Activated CD4-positive, alpha-beta memory T cell treated with anti-CD3 and anti-CD28 coated beads, Interleukin-2, amount 10 ng/mL, durations not matched to agents 7 days and 5 days (primary cell): ENCODE measurements at places on chromosomes 3 and 15. TPM values are rescaled to one million over a fixed set of nuclear protein-coding genes. Genes with fewer than 3 reads are reported as not detected.

DNA sequence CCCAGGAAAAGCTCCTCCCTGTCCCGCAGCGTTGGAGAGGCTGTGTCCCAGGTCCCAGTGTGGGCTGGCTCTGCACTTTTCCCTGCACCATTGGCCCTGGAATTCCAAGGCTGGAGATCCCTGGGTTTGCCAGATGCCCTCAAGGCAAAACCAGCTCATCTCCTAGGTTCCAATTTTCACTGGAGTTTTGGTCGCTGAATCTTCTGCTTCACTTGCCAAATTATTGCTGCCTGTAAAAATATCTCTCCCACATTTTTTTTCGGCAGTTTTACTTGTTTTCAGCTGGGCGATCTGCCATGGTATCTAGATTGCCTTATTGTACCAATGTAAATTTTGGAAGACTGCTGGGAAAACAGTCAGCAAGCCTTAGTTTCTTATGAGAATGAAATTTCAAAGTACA, 150.9 kb upstream of the ATP10A start:
- H3K4me1 ChIP-seq: no peaks in the 10 kb centered on the region
- no peak overlapping the region for H3K4me3 ChIP-seq
- no peaks in the 10 kb centered on the region for H3K36me3 ChIP-seq
- DNase-seq: no peak
- H3K27ac ChIP-seq: no peak overlapping the region

DNA sequence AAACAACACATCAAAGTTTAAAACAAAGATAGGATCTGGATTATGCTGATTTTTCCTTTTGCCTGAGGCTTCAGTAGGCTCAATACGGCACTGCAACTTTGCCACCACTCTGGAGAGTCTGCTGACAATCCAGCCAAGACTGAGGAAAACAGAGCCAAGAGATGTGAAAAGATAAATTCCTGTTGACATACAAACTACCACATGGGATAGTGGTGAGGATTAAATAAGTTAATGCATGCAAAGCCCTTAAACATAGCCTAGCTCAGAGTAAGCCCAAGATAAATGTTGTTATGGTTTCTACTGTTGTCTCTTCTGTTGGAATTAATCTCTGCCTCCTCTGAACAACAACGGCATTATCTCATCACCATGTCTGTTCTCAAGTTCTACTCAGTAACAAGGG, 245.9 kb upstream of the LMCD1 start:
- H3K27me3 ChIP-seq: no peaks in the 10 kb centered on the region
- H3K4me1 ChIP-seq: no peaks in the 10 kb centered on the region
- no peak overlapping the region for H3K27ac ChIP-seq
- no peaks in the 10 kb centered on the region for H3K36me3 ChIP-seq

Gene GPX1
- total RNA-seq: 76.8 TPM

GRCh38 chr3:195612075-195612800, 28.5 kb upstream of the APOD start:
- H3K4me3 ChIP-seq: no peak overlapping the region
- peak; percentile 9 for DNase-seq
- H3K36me3 ChIP-seq: peaks cover 28% of the 10 kb centered on the region
- H3K4me1 ChIP-seq: peaks cover 36% of the 10 kb centered on the region
- no peaks in the 10 kb centered on the region for H3K27me3 ChIP-seq

GRCh38 chr3:67674055-67674454, 19.6 kb upstream of the SUCLG2 start:
- peaks cover 4% of the 10 kb centered on the region for H3K36me3 ChIP-seq
- H3K4me3 ChIP-seq: no peak overlapping the region
- DNase-seq: no peak
- peaks cover 7% of the 10 kb centered on the region for H3K4me1 ChIP-seq
- H3K27me3 ChIP-seq: peaks cover 3% of the 10 kb centered on the region
- no peak overlapping the region for H3K27ac ChIP-seq
